IMR-90 (cell line): ENCODE measurements at places on chromosomes 11 and 22. TPM values are rescaled to one million over a fixed set of nuclear protein-coding genes. Genes with fewer than 3 reads are reported as not detected.

APOL4 gene
- total RNA-seq: not detected in 2 replicates

KCTD14 gene
- 0.83 and 0.90 TPM in 2 replicates for total RNA-seq

OR5P2 gene
- total RNA-seq: 0.28 TPM in 1 of 2 replicates, not detected in the other

IGLL1 gene
- not detected in 2 replicates for total RNA-seq

DNA sequence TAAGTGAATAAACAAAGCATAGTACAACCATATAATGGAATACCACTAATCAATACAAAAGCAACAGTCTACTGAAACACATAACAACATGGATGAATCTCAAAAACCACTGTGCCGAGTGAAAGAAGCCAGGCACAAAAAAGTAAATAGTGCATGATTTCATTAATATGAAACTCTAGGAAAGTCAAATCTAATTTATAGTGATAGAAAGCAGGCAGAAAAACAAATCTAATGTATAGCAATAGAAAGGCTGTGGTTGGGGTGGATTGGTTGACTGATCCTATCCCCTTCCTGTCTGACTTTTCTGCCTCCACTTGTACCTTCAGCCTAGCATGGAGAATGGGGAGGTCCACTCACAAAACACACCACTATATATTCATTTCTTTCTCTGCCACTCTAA, 115.4 kb downstream of the SERGEF start:
- no peak for DNase-seq

DNA sequence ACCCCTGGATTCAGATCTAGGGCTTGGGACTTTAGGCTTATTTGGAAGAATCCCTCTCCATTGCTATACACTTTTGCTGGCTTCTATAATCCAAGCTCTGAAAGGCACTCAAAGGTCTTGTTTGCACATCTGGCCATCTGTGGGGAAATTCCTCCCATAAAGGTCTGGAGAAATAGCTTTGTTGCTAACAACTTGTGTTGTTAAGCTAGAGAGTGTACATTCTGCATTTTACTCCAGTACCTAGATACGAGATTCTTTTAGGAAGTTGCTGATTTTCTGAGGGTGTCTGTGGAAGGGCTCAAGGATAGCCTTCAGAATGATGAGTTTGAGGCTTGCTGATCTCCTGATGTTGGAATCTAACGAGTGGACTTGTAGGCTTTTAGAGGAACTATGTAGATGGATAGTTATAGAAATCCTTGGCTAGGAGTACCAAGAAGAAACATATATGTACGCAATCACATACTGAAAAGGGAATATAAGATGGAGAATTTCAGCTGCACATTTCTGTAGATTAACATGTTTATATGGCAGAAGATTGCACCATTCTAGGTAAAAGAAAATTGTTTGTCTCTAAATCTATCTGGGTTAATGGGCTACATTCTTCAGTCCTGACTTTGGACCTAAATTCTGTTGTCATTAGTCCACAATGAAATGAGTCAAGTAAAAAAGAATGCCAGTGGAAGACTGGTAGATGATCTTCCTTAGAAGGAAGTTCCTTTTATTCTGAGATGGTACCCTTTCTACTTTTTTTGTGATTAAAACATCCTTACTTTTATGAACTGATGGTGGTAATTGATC, 51.0 kb downstream of the UBASH3B start:
- peak; percentile 87 for DNase-seq

DNA sequence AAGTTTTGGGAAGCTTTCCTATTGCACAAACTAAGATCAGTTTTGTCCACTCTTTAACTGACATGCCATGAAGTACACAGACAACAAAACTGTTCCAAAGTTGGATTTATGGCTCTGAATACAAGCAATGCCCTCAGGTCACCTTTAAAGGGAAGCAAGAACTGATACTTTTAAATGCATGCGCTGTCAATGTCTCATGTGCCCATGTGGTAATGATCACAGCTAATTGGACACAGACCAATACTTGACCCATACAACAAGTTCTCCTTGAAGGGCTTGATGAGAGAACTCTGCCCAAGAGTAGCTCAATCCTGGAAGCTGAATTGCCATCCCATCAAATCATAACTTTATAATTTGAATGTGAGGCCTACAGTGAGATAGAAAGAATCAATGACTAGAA, 624.9 kb downstream of the ETS1 start:
- DNase-seq: no peak

DNA sequence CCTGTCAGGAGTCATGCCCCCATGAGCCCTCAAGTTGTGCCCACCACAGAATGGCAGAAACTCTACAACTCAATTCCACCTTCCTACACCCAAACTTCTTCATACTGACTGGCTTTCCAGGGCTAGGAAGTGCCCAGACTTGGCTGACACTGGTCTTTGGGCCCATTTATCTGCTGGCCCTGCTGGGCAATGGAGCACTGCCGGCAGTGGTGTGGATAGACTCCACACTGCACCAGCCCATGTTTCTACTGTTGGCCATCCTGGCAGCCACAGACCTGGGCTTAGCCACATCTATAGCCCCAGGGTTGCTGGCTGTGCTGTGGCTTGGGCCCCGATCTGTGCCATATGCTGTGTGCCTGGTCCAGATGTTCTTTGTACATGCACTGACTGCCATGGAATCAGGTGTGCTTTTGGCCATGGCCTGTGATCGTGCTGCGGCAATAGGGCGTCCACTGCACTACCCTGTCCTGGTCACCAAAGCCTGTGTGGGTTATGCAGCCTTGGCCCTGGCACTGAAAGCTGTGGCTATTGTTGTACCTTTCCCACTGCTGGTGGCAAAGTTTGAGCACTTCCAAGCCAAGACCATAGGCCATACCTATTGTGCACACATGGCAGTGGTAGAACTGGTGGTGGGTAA, at the start of gene OR52W1:
Gene OR52W1, plus strand, starts transcription at position 51 of the 637 bp plus-strand sequence. Its CDS starts 0 bp downstream, at position 51.
- no peak for DNase-seq

GRCh38 chr11:64415996-64416728, 57.2 kb downstream of the RPS6KA4 start:
- DNase-seq: no peak

GRCh38 chr11:66328302-66329144, 7.7 kb downstream of the RIN1 start:
- DNase-seq: peak; percentile 70

- DNase-seq: no peak
These were observed 78.8 kb downstream of the IGLL1 start for GRCh38 chr22:23501261-23501619.

DNA sequence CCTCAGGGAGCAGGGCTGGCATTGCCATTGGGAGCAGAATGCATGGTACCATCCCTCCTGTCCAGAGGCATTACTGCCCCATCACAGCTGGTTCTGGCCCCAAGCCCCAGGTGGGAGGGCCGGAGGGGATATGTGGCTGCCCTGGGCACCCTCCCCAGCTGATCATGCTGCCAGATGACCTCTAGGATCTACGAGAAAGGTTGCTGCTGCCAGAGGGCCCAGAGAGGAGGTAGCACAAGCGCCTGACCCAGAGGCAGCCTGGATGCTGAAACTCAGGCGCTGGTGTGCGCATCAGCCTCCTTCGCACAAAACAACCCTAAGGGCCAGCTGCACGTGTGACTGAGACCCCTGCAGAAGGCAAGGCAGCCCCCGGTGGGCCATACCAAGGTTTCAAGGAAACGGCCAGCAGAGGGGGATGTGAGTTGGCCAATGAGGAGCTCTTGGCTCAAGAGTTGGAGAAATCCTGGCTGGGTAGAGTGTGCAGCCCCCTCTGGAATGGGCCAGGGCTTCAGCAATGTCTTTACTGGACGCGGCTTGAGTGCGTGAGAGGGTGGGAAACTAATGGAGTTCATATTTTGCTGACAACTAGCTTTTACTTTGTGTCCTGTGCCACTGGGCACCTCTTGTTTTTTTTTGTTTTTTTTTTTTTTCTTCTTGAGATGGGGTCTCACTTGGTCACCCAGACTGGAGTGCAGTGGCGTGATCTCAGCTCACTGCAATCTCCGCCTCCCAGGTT, 88.3 kb upstream of the PARVA start:
- no peak for DNase-seq

DNA sequence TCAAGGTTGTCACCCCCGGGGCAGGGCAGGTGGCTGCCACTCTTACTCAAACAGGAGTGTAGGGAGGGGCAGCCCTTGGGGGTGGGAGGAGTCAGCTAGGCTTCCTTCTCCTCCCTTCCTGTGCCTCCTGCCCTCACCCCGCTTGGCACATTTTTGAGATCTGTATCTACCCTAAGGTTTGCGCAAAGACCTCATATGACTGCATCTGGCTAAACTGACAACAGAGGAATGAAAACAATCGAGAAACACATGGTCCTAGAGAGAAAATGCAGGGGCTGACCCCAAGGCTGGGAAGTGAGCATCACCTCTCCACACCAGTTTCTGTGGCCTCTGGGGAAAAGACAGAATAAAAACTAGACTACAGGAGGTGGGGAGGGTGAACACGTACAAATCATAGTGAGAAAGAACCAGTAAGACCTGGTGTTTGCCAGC, 28.1 kb downstream of the IGSF9B start:
- no peak for DNase-seq
